ENCODE measurements at places on chromosomes 1 and 21.
A peak's percentile ranks its signal among the peaks of the same experiment; 100 is the strongest.

DNA sequence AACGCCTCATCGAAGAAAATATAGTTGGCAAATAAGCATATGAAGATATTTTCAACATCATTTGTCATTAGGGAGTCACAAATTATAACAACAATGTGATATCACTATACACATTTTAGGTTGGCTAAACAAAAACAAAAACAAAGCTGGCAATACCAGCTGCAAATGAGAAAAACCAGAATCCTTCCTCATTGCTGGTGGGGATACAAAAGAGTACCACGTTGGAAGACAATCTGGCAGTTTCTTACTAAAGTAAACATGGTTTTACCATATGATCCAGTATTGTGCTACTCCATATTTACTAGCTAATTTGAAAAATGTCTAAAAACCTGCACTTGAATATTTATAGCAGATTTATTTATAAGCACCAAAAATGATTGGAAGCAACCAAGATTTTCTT, 1204.1 kb downstream of the MRPL39 start:
- DNase-seq, result no peak

GRCh38 chr1:5983361-5984103, 8.7 kb downstream of the NPHP4 start:
- no peak for DNase-seq

DNA sequence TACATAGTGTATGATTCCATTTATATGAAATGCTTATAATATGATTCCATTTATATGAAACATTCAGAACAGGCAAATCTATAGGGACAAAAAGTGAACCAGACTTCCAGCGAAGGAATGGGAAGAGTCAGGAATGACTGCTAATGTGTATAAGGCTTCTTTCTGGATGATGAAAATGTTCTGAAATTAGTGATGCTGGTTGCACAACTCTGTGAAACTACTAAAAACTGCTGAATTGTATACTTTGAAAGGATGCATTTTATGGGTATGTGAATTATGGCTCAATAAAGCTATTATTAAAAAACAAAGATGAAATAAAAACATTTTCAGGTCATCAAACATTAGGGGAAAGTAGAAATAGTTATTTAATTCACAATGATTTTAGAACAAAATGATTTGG, 14.1 kb upstream of the IL24 start:
- no peak for DNase-seq

- no peak for DNase-seq
Observed at GRCh38 chr1:226293553-226293920, 15.4 kb downstream of the LIN9 start.

DNA sequence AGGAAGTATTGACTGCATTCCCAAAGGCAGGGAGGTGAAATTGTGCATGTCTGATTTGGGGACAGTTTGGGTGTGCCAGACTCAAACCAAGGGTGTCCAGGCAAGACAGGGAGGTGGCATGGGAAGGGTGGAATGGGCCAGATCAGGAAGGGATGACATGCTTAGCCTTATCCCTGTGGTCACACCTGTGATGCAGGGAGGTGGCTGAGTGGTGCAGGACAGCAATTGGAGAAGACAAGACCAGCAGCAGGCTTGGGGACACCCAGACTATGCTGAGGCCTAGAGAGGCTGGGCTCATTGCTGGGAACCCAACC, 4.0 kb downstream of the FOXO6 start:
- no peak for DNase-seq

DNA sequence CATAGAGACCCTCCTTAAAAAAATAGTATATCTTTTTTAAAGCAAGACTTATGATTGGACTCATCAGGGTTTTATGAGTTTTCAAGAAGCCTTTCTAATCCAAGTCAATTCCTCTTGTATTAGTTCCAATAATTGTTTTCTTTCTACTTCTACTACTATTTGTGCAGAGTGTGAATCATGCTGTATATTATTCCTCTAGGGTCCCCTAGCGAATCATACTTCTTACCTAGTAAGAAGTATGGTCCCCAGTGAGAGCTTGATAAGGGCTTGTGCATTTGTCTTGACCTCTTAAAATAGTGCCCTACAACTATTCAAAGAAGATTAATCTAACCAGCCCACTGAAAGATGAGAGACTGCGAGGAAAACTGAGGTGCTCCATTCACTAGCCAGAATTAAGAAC, 715.7 kb upstream of the ZP4 start:
- no peak for DNase-seq

- DNase-seq, result no peak
Observed at GRCh38 chr1:108057541-108057940, 92.6 kb upstream of the VAV3 start.

GRCh38 chr1:155126556-155127104, 1.0 kb upstream of the EFNA1 start:
- DNase-seq, result peak; percentile 54

- no peak for DNase-seq
Observed at GRCh38 chr1:220879509-220880361, 492 bp downstream of the HLX start.

DNA sequence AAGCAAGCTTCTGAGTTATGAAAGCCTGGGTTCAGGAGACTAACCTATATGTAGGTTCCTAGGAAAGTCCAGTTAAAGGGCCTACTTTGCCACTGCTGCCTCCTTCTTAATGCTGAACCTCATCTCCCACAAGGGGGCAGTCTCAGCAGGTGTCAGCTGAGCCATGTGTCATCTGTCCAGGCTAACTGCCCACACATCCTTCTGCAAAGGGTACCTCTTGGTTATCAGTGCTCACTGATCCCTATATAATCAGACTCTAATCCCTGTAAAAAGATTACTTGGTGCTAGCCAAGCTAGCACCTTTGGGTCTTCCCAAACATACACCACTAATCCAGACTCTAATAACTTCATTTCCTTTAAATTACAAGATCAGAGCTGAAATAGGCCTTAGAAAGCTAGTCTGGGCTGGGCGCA, 9.0 kb downstream of the PRDX1 start:
- DNase-seq, result peak; percentile 67

GRCh38 chr1:47547753-47548573, 110.1 kb downstream of the FOXD2 start:
- no peak for DNase-seq

DNA sequence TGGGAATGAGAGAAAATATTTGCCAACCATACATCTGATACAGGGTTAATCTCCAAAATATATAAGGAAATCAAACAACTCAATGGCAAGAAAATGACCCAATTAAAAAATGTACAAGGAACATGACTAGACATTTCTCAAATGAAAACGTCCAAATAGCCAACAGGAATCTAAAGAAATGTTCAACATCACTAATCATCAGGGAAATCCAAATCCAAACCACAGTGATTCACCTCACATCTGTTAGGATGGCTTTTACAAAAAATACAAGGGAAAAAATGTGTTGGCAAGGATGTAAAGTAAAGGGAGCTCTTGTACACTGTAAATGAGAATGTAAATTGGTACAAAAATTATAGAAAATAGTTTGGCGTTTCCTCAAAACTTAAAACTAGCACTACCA, 54.7 kb upstream of the ZRANB2 start:
- no peak for DNase-seq

- no peak for DNase-seq
Observed at GRCh38 chr1:51966559-51966958, 23.9 kb downstream of the RAB3B start.

- DNase-seq, result no peak
Observed at GRCh38 chr1:13825033-13825432, 125.0 kb downstream of the PRDM2 start.

DNA sequence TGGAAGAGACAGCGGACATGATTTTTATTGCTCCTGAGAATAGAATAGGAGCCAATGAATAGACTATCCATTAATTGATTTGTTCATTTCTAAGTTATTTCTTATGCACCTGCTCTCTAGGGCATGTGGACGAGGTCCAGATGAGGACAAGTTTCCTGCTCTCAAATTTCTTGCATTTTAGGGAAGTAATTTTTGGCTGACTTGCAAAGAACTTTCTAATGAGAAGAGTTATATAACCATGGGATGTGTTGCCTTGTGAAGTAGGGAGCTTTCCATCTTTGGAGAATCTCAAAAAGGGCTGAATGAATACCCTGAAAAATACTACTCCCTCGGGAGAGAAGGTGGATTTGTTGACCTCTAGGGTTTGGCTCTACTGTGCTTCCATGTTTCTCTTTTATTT, 243.0 kb downstream of the KIF26B start:
- DNase-seq, result no peak

Data from prostate gland (tissue), 2 donors.